Body of pancreas (tissue), 4 donors: ENCODE measurements at places on chromosomes 4 and X.

DNA sequence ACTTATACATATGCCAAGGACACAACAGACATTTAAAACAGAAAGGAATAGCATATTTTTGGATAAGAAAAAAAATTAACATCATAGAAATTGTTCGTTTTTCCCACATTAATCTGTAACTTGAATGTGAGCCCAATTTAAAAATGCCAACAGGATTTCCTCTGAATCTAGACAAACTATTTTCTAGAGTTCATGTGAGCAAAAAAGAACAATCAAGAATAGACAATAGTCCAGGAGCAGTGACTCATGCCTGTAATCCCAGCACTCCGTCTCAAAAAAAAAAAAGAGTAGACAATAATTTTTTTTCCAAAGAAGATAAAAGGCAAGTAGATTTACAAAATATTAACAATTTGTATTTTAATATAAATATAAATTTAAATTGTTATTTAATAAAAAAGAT is 73.7 kb upstream of the DUSP21 start:
- no peak overlapping the region for H3K27ac ChIP-seq
- H3K4me3 ChIP-seq = no peak overlapping the region
- no peak for DNase-seq
- no peaks in the 10 kb centered on the region for H3K27me3 ChIP-seq

- no peaks in the 10 kb centered on the region for H3K4me1 ChIP-seq
- no peak overlapping the region for H3K27ac ChIP-seq
- no peaks in the 10 kb centered on the region for H3K36me3 ChIP-seq
- DNase-seq = no peak
- H3K27me3 ChIP-seq = no peaks in the 10 kb centered on the region
- no peak overlapping the region for H3K4me3 ChIP-seq
Measured at GRCh38 chrX:8141896-8142295, 29.2 kb downstream of the VCX2 start.

GRCh38 chr4:3371033-3372001 is 70.5 kb upstream of the HGFAC start:
- H3K27ac ChIP-seq = no peak overlapping the region
- no peaks in the 10 kb centered on the region for H3K4me1 ChIP-seq
- no peaks in the 10 kb centered on the region for H3K27me3 ChIP-seq

DNA sequence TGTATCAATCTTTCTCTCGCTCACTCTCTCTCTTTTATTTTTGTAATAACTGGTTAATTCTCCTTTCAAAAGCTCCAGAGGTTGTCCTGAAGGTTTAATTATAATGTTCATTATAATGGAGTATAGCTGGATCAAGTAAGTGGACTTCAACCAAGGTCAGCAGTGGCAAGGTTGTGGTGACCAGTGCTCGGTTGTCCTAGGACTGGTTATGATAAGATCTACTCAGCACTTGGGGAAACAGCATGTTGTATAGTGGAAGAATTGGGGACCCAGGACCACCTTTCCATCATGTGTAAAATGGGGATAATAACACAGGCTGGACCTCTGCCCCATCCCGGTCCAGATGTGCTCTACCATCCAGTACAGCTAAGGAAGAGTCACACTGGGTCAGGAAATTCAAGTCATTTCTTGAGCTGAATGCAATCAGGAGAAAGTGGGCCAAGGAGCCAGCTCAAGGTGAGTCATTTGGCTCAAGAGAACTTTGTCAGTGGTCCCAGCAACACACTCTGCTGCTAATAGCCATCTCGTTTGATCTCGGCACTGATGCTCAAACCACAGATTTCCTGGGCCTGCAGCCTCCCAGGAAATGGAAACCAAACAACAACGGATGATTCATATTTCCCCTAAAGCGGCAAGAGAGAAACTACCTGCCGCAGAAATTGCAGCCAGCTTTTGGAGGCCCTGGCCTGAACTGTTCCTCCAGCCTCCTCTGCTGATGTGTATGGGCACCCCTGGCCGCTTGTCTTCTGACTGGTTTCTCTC is 123.6 kb upstream of the RBPJ start:
- no peaks in the 10 kb centered on the region for H3K27me3 ChIP-seq
- no peak overlapping the region for H3K4me3 ChIP-seq
- H3K27ac ChIP-seq = no peak overlapping the region
- no peaks in the 10 kb centered on the region for H3K4me1 ChIP-seq
- no peaks in the 10 kb centered on the region for H3K36me3 ChIP-seq

DNA sequence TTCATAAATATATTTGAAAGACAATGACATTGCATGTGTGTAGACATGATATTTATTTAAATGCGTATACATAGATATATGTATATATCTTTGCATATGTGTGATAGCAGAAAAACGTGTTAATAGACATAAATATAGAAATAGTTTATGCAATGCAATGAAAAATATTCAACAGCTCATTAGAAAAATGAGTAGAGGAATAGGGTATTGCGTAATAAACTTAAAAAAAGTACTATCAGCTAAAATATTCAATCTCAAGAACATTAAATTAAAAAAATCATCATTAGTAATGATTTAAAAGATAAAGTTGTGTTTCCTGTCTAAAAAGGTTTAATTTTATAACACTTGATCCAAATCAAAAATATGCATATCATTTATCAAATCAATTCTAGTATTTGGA is 2101.5 kb upstream of the TENM3 start:
- no peak overlapping the region for H3K4me3 ChIP-seq
- no peaks in the 10 kb centered on the region for H3K4me1 ChIP-seq
- DNase-seq = no peak
- H3K27ac ChIP-seq = no peak overlapping the region
- no peaks in the 10 kb centered on the region for H3K27me3 ChIP-seq

GRCh38 chr4:78446619-78447018 is 105.0 kb upstream of the ANXA3 start:
- H3K4me1 ChIP-seq = no peaks in the 10 kb centered on the region
- no peak for DNase-seq
- no peaks in the 10 kb centered on the region for H3K27me3 ChIP-seq
- no peaks in the 10 kb centered on the region for H3K36me3 ChIP-seq
- no peak overlapping the region for H3K4me3 ChIP-seq
